ENCODE measurements at places on chromosomes 5 and 9. TPM values are rescaled to one million over a fixed set of nuclear protein-coding genes. Genes with fewer than 3 reads are reported as not detected.

The TAF11L11 gene
- total RNA-seq = not detected

The PCDHGA2 gene
- 2.3 TPM for total RNA-seq

The INSL6 gene
- not detected for total RNA-seq

The SPATA31E1 gene
- total RNA-seq = not detected

The PITX1 gene
- total RNA-seq = 11.0 TPM

The CDH18 gene
- total RNA-seq = not detected

The IL33 gene
- total RNA-seq = 21.2 TPM

The C6 gene
- total RNA-seq = 0.89 TPM

The LRRC14B gene
- total RNA-seq = not detected

The TNFAIP8 gene
- 14.7 TPM for total RNA-seq

The PDZD2 gene
- 55.5 TPM for total RNA-seq

The F2RL2 gene
- 0.43 TPM for total RNA-seq

The CAMSAP1 gene
- 38.8 TPM for total RNA-seq

The SLC25A2 gene
- total RNA-seq = 1.2 TPM

The BAAT gene
- total RNA-seq = not detected

The PHF24 gene
- 0.67 TPM for total RNA-seq

The PCDHA1 gene
- not detected for total RNA-seq

The CA9 gene
- total RNA-seq = 0.24 TPM

The CD74 gene
- total RNA-seq = 1,950 TPM

The CCNI2 gene
- 0.33 TPM for total RNA-seq

The CCNO gene
- total RNA-seq = 2.1 TPM

The RANBP6 gene
- 12.3 TPM for total RNA-seq

The CER1 gene
- total RNA-seq = not detected

The PTGS1 gene
- 5.1 TPM for total RNA-seq

The ENG gene
- total RNA-seq = 50.3 TPM

The PRRX2 gene
- total RNA-seq = not detected

The OR13F1 gene
- not detected for total RNA-seq

The PCDHGA4 gene
- total RNA-seq = 3.1 TPM

The VCAN gene
- total RNA-seq = 84.9 TPM

Measured in upper lobe of left lung (tissue), 6 donors.